ENCODE measurements at places on chromosomes 16 and 17.

DNA sequence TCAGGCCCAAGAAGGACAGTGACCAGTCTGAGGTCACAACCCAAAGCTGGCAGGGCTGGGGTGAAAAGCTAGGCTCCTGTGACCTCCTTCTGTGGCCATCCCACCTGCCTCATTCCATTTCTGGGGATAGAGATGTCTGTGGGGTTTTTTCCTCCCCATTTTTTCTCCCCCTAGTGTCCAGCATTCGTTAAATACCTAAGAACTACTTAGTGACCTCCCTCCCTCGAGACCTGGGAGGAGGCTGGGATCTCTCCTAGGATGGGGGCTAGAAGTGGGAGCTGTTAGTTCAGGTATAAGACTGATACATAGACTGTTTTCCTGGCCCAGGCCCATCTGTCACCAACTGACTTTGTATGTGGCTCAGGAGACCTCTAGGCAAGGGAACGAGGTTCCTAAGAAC, 20.5 kb upstream of the STAC2 start:
- no peak for DNase-seq

DNA sequence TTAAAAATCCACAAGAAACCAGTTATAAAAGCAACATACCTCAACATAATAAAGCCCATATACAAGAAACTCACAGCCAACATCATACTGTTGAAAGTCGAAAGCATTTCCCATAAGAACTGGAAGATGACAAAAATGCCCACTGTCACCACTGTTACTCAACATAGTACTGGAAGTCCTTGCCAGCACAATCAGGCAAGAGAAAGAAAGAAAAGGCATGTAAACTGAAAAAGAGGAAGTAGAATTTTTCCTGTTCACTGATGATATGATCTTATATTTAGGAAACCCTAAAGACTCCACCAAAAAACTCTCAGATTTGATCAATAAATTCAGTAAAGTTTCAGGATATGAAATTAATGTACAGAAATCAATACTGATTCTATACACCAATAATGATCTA, 45.1 kb downstream of the AHSP start:
- DNase-seq: no peak

- DNase-seq: no peak
Measured at GRCh38 chr16:80233097-80233835, 307.5 kb upstream of the DYNLRB2 start.

GRCh38 chr16:67543036-67543435, 14.4 kb downstream of the RIPOR1 start:
- DNase-seq: no peak

All from effector CD4-positive, alpha-beta T cell (primary cell).